ENCODE measurements at places on chromosomes 3 and 15.

- no peak for DNase-seq
These were observed 487.5 kb upstream of the WNT5A start for GRCh38 chr3:55974421-55975165.

- DNase-seq, result no peak
These were observed 31.3 kb upstream of the CCDC54 start for GRCh38 chr3:107345822-107346405.

- no peak for DNase-seq
These were observed 29.3 kb downstream of the CD200 start for GRCh38 chr3:112362221-112362620.

DNA sequence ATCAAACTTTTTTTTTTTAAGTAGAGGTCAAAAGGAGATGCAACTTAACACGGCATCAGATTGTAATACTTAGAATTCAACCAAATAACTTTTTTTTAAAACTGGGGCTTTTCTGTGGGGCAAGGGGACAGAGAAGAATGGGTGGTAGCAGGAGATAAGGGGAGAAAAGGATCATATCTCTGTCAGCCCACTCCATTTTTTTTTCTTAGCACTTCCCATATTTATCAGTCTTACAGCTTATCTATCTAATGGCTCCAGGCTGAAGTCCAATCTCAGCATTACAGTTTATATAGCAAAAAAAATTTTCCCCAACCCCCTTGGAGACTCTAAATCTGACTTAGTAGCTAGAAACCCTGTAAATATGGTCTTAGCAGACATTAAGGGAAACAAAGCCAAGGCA, 69.3 kb downstream of the PIK3R4 start:
- DNase-seq, result no peak

DNA sequence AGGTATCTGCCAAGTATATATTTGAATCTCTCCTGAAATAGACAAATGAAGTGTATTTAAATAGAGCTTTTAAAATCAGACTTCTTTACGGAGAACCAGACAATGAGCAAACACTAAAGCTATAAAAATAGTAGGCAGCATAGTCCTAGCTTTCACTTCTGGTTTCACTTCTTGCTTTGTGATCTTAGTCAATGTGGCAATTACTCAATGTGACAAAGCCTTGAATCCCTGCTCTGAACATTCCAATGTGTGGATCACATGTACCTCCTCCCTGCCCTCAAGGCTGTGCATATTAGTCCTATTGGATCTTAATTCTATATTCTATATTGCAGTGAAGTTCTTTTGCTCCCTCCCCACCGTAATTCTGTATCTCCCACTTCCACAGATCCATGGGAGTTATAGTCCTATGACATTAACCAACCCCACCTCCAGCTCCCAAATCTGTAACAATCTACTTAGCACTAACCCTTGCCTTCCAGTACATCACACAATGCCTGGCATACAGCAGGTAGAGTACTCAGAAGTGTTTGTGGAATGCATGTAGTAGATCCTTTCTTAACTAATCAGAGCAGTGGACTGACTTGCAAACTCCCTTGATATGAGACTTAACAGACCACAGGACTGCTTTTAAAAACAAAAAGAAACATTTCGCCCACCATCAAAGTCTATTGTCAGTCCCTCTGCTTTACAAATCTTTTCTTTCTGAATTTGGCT, 24.3 kb upstream of the CP start:
- no peak for DNase-seq

GRCh38 chr3:131735544-131735943, 232.8 kb upstream of the MRPL3 start:
- no peak for DNase-seq

GRCh38 chr15:69868756-69869155, 229.0 kb downstream of the TLE3 start:
- no peak for DNase-seq

DNA sequence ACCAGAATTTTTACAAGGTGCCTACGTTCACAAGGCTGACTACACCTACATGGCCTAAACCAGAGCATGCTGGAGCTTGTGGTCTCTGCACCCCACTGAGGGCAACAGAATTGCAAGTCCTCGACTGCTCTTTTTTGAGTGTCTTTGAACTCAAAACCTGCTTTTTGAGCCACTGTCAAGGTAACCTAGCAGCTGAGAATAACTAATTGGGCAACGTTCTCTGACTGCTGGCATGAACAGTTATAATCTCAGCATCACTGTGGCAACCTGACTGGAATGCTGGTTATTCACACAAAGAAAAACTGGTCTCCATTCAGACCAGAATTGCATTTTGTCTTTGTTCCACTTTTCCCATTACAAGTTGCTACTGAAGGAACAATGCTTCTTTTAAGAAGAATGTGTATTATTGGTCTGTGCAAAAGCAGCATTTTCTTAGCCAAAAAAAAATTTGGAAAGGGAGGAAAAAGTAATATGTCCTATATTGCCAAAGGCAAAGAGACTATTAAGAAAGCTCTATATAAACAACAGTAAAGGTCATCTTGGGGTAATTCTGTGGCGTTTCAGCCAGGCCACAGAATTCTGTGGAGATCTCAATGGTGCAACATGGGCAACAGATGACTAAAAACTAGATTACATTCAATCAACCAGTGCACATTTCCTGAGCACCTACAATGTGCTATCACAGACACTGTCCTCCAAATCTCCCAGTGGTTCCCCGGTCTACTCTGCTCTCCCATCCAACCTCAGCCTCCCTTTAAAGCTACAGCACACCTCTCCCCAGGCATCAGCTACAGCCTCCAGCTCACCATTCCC, 76.8 kb downstream of the TNIK start:
- no peak for DNase-seq

- DNase-seq, result no peak
These were observed 10.1 kb upstream of the P2RY12 start for GRCh38 chr3:151394611-151395010.

DNA sequence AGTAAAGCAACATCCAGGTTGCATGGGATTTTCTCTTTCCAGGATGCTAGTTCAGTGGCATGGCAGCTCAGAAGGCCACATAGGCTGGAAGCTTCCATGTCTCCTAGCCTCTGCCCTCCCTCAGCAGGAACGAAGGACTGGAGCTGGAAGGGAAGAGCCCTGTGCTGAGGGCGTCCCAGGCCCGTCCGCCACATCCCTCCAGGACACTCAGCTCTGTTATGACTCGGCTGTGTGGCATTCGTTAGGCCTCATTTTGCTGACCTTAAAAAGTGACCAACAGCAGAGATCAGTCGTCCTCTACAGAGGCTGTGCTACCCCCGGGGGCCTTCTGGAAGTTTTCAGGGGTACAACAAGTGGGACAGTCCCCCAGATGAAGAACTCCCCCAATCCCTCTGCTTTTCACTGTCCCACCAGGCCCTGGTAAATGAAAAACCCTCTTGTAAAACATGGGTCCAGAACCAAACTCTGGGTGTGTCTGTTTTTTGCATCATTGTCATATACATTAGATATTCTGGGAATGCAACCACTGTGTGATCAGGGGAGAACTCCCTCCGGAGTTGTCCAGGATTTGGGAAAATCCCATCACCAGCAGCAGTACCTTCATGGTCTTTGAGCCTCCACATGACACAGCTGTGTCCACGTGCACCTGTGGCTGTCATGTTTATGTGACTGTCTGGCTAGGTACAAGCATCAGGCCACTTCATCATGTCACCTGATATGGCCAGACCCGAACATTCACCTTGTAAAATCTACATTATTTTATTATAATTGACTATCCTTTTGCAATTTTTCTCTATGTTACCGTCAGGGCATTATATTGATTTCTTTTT, 149.9 kb downstream of the OR4M2 start:
- DNase-seq, result no peak

- no peak for DNase-seq
These were observed 254.2 kb downstream of the NSUN3 start for GRCh38 chr3:94317017-94317416.

- no peak for DNase-seq
These were observed 15.3 kb upstream of the XXYLT1 start for GRCh38 chr3:195286115-195286872.

DNA sequence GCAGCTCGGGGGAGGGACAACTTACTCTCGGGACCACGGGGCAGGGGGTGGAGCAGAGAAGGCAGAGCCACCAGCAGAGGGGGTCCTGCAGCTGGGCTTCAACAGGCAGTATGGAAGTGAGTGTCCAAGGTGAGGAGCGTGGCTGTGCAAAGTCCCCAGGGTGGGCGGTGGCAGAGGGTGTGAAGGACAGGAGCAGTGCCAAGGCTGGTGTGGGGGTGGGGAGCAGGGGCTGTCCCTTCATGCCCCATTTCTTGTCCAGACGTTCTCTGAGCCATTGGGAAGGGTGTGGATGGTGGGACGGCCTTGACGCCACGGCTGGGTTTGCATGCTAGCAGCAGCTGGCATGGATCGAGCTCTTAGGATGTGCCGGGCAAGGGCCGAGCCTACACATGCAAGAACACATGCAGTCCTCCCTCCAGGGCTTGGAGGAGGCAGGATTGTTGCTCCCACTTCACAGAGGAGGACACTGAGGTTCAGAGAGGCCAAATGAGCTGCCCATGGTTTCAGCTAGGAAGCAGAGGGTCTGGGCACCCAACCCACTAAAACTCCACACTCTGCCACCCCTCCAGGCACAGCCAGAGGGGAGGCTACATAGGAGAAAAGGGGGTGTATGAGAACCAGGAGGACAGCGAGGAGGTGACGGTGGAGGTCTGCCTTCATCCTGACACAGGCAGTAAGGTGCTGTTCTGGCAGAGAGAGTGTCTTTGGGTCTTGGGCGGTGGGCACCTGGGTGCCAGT, 93.6 kb downstream of the TBC1D2B start:
- no peak for DNase-seq

- DNase-seq, result no peak
These were observed 1070.5 kb downstream of the SI start for GRCh38 chr3:164007765-164008164.

DNA sequence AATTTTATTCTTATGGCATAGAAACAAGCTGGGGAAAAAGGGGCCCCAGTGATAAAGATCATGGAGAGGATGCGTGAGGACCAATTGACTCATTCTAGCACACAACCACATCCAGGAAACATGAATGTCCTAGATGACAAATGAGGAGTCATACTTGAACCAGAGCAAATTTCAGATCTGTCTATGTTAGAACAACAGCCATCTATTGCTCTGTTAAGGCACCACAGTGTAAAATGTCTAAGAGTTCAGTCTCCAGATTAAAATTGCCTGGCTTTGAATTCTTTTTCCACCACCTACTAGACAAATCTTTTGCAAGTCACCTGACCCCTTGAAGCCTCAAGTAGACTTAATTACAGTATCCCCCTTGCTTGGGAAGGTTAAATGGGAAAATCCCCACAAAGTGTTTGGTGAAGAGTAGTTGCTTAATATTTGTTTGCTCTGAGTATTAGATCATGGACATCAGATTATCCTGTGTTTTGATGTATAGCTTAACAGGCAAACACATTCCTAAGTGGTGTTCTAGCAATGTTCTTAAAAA, 258.7 kb upstream of the TGFBR2 start:
- no peak for DNase-seq

All from NCI-H1048 (cell line).